ENCODE measurements at places on chromosomes 4 and X.

GRCh38 chr4:146088690-146089089 is 86.8 kb upstream of the LSM6 start:
- DNase-seq, result no peak

GRCh38 chr4:142493255-142494110 is 352.6 kb downstream of the INPP4B start:
- DNase-seq, result no peak

DNA sequence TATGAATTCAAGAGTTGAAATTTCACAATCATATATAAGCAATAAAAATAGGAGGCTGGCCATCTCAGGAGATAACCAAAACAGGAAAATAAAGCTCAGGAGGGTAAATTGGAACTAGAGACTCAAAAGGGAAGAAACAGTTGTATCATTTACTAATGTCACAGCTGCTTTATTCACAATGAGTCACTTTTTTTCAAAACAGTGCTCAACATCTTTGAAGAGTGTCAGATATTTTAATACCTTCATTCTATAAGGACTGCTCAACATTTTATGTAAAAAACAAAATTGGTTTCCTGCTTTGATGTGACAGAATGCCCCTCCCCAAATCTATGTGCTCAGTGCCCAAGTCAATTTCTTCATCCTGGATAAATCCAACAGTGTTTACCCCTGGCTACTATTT is 97.7 kb downstream of the DDX60 start:
- DNase-seq, result no peak

DNA sequence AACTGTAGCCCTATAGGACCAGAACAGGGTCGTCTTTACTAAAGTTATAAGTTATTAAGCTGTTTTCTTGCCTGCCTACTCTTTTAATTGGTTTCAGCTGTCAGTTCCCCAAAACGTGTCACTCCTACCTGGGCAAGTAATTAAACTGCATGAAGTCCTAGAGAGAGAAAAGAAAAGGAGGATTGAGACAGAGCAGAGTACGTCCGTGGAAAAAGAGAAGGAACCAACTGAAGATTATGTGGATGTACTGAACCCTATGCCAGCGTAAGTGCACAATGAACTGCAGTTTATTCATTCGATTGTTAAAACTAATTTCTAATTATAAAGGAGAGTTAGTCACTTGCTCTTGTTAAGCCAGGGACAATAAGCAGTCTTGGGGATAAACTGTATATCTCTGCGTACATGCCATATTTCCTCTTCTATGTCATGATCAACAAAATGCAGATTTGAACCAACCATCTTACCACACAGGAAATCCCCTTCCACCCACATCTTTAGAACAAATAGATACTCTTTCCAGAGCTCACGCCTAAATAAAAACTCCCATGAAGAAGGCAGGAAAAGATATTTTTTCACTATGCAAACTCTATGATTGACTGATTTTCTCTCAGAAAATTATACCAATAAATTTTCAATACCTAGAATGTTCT is 22.8 kb downstream of the STAP1 start:
- DNase-seq, result no peak

DNA sequence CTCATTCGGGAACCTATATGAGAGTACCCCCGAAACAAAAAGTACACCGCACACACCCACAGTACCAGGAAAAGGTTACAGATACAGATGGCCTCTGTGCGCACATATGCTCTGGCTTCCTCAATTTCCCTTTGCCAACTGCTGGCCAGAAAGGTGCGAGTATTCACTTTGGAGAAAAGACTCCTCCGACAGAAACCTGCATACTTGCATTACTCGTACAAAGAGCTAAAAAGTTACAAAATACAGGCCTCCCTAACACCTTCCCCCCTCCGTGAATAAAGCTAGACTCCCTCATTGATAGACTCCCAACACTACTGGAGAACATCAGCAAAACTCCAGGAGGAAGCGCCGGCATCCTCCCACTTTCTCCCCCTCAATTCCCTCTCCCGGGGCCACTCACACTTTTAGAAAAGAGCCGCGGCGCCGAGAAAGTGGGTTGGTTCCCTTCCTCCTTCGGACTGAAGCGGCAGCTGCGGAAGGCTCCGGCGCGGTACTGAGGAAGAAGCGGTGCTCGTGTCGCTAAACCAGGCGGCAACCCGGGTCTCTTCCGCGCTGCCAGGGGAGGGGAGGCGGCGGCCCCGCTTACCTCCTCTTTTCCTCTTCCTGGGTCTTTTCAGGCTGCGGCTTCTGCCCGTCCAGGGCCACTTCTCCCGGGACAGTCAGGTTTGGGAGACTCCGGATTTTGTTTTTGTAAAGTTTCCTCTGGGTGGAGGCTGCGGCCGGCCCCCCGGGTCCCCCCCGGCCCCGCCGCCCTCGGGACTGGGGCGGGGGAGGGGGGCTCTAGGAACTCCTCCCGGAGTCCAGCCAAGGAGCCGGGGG is 1.1 kb downstream of the FBXW7 start:
- peak; percentile 61 for DNase-seq

GRCh38 chr4:73104695-73105094 is 35.2 kb upstream of the COX18 start:
- DNase-seq, result no peak

DNA sequence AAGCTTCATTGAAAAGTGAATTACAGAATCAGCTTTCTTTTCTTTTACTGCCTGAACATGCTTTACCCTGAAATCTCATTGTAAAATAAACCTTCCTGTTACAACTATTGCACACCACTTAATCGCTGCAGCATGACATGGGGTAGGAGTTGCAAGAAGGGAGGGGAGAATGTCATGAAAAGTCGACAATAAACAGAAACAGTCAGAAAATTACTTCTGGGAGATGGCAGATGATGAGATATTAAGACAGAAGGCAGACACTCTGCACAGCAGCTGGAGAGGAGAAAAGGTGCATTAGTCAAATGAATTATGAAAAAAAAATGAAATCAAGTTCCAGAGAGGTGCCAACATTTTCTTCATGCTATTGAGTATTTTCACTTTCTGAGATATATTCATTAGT is 287.7 kb downstream of the PCDH7 start:
- DNase-seq, result no peak

DNA sequence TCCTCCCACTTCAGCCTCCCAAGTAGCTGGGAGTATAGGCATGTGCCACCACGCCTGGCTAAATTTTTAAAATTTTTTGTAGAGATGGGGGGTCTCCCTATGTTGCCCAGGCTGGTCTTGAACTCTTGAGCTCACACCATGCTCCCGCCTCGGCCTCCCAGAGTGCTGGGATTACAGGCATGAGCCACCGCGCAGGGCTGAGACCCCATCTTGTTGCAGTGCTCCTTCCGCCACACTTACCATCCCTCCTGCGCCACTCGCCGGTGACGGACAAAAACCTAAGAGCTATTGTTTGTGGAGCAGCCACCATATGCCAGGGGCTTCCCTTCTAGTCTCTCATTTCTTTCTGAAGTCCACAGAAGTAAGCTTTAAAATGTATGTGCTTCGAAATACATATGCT is 34.5 kb downstream of the NSG1 start:
- DNase-seq, result no peak

DNA sequence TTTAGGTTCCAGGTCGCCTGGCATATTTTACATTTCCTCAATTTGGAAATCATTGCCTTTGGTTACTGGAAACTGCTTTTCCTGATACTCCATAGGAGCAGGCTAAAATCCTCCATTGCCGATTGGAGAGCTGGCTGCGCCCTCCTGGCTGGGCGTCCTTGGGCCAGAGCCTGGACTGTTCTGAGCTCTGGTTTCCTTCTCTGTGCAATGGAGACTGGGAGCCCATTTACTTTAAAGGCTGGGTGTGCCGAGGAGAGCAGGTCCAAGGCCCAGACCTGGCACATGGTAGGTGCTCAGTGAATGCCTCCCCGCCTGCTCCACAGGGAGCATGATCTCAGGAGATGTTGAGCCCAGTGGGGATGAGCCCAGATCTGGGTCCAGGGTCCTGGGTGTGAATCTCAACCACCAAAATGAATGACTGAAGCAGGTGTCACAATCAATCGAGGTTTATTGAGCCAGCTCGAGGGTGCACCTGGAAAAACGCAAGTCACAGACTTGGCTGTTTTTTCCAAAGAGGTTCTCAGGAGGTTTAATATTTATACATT is 50.0 kb downstream of the EVC start:
- DNase-seq, result no peak

- DNase-seq, result no peak
Measured at GRCh38 chrX:45348296-45348695, 147.6 kb upstream of the DIPK2B start.

GRCh38 chr4:151541389-151542071 is 132.6 kb downstream of the FHIP1A start:
- no peak for DNase-seq

- DNase-seq, result no peak
Measured at GRCh38 chr4:152693871-152694270, 14.1 kb upstream of the TMEM154 start.

DNA sequence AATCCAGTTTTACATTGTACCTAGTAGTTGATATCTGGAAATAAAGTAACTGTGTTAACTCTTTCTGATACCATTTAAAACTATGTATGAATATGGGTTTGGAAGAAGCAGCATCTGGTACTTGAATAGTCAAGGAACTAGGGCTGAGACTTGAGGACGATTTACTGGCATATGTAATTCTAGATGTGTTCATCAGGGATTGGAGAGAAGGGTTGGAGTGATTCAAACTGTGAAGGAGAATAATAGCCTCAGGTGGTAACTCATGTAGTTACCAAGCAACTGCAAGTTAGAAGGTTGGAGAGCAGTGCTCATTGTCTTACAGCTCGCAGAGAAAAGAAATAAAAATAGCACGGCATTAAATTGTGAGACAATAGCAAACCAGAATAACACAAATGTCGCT is 29.5 kb upstream of the TXLNG start:
- no peak for DNase-seq

GRCh38 chr4:22736912-22737311 is 44.2 kb downstream of the GBA3 start:
- DNase-seq, result no peak

- no peak for DNase-seq
Measured at GRCh38 chrX:70219938-70220764, 14.3 kb upstream of the AWAT1 start.

GRCh38 chr4:1015179-1015578 is 3.8 kb downstream of the FGFRL1 start:
- DNase-seq, result no peak

GRCh38 chr4:121709766-121710405 is 13.1 kb upstream of the ANXA5 start:
- DNase-seq, result no peak

GRCh38 chr4:113692809-113693411 is 68.6 kb downstream of the CAMK2D start:
- DNase-seq, result no peak

GRCh38 chr4:67735325-67735724 is 18.9 kb downstream of the GNRHR start:
- DNase-seq, result no peak

DNA sequence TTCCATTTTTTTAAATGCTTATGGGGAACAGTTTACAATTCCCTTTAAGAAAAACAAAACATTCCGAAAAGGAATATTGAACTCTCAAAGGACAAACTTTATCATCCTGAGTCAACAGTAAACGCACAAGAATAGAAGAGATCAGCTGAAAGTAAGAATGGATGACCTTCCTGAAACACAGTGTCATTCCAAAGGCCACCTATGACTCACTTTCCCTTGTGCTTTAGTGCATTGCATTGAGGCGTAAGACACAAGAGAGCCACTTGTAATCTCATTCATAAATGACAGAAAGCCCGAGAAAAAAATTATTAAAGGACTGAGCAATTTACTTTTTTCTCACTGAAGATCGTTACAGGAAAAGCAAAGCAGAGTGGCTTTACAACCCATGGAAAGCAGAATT is 1062.4 kb upstream of the DIAPH2 start:
- DNase-seq, result no peak

GRCh38 chr4:6221851-6222760 is 21.8 kb upstream of the JAKMIP1 start:
- peak; percentile 34 for DNase-seq

DNA sequence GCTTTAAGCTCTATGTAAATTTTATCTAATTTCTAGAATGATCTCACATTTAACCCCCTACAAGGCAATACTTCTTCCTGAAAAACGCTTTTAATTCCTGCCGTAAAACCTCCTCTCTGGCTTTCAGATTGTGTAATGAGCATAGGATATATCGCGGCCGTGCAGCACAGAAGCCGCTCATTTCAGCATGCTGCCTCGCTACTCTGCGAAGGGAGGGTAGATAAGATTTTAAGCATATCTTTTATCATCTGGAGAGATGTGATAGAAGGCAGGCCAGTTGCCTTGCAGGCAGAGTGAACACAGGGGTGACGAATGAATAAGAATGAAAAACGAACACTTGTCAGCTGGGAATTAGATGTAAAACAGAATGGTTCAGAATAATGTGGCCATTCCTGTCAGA is 265.5 kb downstream of the UNC5C start:
- no peak for DNase-seq

DNA sequence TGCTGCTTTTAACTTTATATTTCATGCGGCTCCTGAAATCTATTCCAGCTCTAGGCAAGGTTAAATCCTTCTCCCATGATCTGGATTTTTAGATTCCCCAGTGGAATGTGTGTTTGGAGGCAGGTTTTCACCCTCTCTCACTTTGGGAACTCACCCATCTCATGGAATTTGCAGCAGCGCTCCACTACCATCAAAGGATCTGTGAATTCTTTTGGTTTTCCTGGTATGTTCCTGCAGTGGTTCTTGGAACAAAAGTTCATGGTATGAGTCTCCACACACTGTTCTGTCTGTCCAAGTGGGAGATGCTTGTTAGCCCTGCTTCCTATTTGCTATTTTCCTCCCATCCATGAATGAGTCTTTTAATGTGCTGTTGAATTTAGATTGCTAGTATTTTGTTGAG is 14.0 kb downstream of the APOOL start:
- no peak for DNase-seq

- no peak for DNase-seq
Measured at GRCh38 chr4:13633671-13634070, 6.1 kb upstream of the BOD1L1 start.

GRCh38 chr4:70778888-70779422 is 57.2 kb downstream of the RUFY3 start:
- no peak for DNase-seq

DNA sequence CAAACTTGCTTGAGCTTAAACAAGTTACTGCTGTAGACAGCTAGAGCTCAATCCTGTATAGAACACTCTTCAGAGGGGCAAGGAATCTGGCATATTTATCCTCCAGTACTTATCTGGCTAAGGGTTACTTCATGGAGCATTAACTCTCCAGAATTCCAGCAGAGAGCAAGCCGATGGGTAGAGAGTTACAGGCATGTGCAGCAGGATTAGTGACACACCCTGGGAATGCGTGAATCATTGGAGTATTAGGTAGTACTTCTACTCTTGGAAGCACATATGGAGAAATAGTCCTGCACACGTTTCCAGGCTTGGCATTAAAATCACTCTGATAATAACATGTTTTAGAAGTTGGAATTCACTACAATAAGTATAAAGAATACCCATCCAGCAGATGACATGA is 35.4 kb downstream of the GRXCR1 start:
- DNase-seq, result no peak

DNA sequence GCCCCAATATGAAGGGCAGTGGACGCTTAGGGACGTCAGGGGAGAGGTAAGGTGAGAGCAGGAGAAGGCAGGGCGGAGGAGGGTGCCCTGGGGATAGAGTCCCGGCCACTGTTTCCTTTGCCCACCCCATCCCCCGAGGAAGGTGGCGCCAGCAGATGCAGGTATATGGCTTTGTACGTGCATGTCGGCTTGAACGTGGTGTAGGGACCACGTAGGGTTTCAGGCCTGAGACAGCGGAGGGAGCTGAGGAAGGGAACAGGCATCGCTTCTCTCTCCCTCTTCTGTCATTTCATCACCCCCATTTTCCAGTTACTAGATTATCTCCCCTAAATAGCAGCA is 97.9 kb downstream of the PHKA2 start:
- DNase-seq, result peak; percentile 21

Measured in stimulated activated naive CD8-positive, alpha-beta T cell treated with anti-CD3 and anti-CD28 coated beads, Interleukin-15, Interleukin-2, amounts not matched to agents 100 U/mL and 50 U/mL, for 24 hours (primary cell).